ENCODE measurements at places on chromosomes 13 and 19.

DNA sequence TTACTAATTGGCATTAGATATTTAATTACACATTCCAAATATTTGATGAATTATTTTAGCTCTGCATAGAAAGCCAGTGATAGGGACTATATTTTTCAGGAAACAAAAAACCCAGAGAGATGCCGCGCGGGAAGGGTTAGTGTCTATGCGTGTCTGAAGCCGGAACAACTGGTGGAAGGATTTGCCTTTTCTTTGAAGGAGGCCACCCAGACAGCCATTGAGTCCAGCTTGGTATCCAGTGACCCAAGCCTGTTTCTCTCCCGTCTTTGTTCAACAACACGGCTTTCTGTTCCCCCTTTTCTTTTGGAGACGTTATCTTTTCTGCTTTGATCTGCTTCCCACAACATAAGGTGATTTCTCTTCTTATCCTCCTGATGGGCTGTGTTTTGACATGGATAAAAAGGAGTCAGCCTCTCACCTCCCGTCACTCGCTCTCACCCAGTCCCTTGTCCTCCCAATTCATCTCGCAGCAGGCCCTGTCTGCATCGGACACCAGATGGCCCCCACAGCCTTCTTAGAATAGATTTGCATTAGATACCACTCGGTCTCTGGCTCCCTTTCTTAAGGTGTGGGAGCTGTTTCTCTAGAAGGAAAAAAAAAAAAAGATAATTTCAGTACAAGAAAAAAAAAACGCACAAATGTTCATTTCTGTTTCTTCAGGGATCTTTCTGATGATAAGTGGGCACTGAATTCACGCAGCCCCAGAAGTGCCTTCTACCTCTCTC lies 361.8 kb downstream of the ZNF536 start:
- DNase-seq, result peak; percentile 17

DNA sequence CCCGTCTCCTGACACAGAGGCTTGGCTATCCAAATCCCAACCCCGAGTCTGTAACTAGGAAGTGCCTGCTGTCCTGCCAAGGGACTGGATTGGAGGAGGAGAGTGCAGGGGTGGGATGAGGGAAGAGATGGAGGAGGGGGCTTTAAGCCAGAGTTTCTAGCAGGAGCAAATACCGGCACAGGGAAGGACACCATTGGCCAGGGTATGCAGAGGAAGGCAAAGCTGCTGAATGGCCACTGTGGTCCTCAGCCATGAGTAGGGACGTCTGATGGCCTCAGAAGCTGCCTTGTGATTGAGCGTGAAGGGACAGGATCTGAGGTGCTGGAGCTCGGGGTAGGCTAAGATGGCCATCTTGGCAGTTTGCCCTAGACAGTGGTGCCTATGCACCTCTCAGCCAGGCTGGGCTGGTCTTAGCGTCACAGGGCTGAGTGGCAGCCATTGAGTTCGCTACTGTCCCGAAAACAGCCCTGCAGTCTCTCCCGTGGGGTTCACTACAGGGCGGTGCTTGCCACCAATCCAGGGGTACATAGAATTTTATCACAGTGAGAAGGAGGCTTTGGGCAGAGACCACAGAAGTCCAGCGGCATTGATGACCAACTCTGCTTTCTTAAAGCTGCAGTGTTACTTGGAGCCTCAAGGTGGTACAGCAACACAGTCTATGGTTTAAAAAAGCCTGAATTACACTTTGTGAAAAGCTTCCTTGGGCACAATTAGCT lies 61.8 kb downstream of the AKAP11 start:
- no peak for DNase-seq

GRCh38 chr13:36737524-36738083 lies 63.8 kb downstream of the SERTM1 start:
- DNase-seq, result no peak

GRCh38 chr19:58098682-58098998 lies 609 bp upstream of the ZSCAN18 start:
- DNase-seq, result no peak

DNA sequence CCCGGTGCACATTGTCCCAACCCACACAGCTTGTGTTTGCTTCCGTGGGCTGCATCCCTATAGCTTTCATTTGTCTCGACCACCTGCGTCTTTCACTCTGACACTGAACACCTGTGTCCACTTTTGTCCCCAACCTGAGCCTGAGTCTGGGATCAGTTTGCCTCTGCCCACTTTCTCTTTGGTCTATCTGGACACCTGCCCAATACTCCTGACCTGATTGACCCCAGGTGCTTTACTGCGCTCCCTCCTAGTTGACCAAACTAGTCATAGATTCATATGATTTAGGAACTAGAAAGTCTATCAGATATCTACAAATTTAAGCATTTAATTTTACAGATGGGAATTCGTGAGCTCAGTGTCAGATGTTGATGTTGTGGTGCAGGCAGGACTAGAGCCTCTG lies 209.9 kb downstream of the DCT start:
- no peak for DNase-seq
